Motor neuron (in vitro differentiated cells): ENCODE measurements at places on chromosomes 4 and X.
A peak's percentile ranks its signal among the peaks of the same experiment; 100 is the strongest.

- no peak for ATAC-seq
These were observed 2.9 kb downstream of the TMEM128 start for GRCh38 chr4:4245172-4245571.

DNA sequence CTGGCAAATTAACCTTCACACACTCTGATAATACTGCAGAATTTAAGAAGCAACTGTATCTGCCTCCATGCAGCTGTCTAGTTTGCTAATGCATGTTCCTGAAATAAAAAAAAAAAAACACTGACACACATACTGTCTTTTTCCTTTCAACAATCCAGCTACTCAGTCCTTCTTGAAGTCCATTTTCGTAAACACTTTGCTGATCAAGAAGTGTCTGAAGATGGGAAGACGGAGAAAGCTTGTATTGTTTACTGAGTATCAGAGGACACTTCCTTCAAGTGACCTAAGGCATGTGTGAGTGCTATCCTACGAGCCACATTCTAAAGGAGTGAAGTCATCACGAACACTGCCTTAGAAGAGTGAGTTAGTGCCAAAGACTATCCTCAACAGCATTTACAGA, 82.6 kb downstream of the LUZP4 start:
- ATAC-seq, result peak; percentile 78

GRCh38 chrX:107724653-107725052, 50.9 kb downstream of the TSC22D3 start:
- no peak for ATAC-seq

- ATAC-seq, result no peak
These were observed at the start of gene CFI for GRCh38 chr4:109801895-109802319. Gene CFI, minus strand, starts transcription at chr4:109801999. Its CDS starts 28 bp downstream, at chr4:109801971.

DNA sequence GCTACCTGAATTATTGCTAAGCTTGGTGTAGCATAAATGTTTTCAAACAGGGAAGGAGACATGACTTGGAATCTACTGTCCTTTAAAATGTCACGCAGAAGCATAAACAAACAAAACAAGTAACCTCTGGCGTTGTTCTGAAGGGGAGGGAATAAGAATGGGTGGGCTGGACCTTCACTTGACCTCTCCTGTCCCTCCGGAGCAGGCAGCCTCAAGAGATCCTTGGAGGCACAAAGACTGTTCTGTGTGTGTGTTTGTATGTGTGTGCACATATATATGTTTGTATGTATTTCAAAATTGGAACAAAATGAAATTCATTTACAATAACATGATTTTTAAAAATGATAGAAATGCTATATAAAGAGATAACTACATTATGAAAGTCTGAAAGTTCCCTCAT, 91.3 kb upstream of the DCLK2 start:
- ATAC-seq, result peak; percentile 75

DNA sequence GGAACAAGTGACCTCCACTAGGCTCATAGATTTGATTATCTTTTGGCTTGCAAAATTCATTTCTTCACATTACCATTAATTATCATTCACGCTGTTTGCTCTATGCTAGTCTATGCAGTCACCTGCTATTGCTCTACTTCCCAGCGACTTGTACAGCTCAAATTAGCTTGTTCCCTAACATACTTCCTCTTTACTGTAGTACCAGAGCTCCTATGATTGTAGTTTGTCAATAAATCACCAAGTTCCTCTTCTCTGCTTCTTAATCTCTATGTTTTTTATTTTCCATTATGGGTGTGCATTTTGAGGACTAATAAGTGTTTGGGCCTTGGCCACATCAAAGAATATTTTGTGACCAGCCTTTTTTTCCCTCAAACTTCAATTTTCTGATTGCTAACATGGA, 6.2 kb upstream of the GSPT2 start:
- ATAC-seq, result no peak

GRCh38 chr4:155522201-155522600, 144.4 kb upstream of the GUCY1A1 start:
- no peak for ATAC-seq

DNA sequence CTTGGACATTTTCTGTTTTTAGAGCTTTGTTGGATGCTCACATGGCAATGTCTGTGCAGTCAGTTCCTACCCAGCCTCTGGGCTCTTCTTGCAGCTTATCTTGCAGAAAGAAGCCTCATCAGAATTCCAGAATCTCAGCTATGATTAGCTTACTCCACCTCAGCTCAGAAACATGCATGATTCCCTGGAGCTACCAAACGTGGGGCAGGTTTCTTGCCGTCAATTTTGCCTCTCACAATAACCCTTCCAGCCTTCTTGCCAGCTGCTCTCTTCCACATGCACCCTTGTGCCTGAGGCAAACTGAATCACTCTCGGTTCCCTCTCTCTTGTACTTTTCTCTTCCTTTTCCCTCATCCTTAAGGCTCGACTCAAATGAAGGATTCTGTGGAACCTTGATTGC, 141.4 kb downstream of the PTTG2 start:
- no peak for ATAC-seq

DNA sequence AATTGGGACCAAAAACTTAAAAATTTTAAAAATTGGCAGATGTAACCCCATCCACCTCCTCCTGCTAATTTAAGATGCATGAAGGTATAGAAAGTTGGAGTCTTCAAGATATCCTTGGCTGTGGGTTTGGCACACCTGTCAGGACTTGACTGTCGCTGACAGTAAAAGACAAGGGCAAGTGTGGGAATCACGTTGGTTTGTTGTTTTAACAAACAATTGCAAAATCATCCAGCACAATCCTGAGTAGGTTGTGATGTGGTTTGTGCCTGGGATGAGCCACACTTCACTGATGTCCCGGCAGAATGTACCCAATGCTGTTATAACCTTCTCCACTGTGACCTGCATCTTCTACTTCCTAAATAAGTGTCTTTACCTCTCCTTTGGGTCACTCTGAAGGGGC, 24.0 kb downstream of the HOPX start:
- no peak for ATAC-seq
